ENCODE measurements at places on chromosomes 4 and X. TPM values are rescaled to one million over a fixed set of nuclear protein-coding genes. Genes with fewer than 3 reads are reported as not detected.
A peak's percentile ranks its signal among the peaks of the same experiment; 100 is the strongest.

GRCh38 chrX:152915541-152916241 lies 17.8 kb downstream of the ZNF185 start:
- DNase-seq, result peak; percentile 44
- H3K36me3 ChIP-seq, result no peaks in the 10 kb centered on the region
- no peaks in the 10 kb centered on the region for H3K4me1 ChIP-seq
- no peak overlapping the region for H3K4me3 ChIP-seq

DNA sequence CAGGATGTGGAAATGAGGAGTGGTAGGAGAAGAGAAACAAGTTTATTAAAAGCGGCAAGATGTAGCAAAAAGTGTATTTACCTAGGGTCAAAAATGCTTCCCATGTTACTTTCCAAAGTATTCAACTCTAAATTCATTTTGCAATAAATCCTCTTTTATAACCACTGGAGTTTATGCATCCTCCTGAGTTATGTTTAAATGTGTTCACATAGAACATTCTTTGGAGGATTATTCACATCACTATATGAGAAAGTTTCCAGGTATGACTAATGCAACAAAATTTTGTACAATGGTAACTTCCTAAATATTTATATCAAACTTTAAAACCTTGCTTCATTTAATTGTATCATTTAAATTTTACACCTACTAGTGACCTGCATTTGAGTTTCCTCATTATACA lies 870.6 kb upstream of the SLIT2 start:
- H3K27ac ChIP-seq, result no peak overlapping the region
- no peak overlapping the region for H3K4me3 ChIP-seq

- no peaks in the 10 kb centered on the region for H3K27me3 ChIP-seq
- H3K27ac ChIP-seq, result peak overlapping the region; percentile 25
- no peak overlapping the region for H3K4me3 ChIP-seq
- peaks cover 3% of the 10 kb centered on the region for H3K36me3 ChIP-seq
- no peak for DNase-seq
Observed at GRCh38 chr4:41060352-41061334, 153.7 kb downstream of the APBB2 start.

- no peak overlapping the region for H3K4me3 ChIP-seq
- no peaks in the 10 kb centered on the region for H3K27me3 ChIP-seq
- no peaks in the 10 kb centered on the region for H3K4me1 ChIP-seq
Observed at GRCh38 chr4:155809835-155810234, 51.0 kb downstream of the GUCY1B1 start.

GRCh38 chr4:62344474-62344873 lies 1144.3 kb downstream of the ADGRL3 start:
- peaks cover 3% of the 10 kb centered on the region for H3K36me3 ChIP-seq
- H3K27me3 ChIP-seq, result no peaks in the 10 kb centered on the region
- no peak for DNase-seq
- no peak overlapping the region for H3K4me3 ChIP-seq
- H3K4me1 ChIP-seq, result no peaks in the 10 kb centered on the region

DNA sequence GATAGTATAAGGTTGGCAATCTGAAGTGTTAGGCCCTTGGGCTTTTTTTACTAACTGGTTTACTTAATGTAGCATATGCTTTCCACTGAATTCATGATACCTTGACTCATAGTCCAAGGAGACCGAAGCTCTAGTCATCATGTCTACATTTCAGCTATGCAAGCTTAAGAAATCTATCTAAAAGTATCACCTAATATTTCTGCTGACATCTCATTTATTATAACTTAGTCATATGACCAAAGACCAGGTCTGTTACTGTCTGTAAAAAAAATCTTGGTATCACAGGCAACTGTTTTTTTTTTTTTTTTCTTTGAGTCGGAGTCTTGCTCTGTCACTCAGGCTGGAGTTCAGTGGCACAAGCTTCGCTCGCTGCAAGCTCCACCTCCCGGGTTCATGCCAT lies 814.0 kb upstream of the NDST4 start:
- DNase-seq, result no peak
- H3K27me3 ChIP-seq, result no peaks in the 10 kb centered on the region
- no peak overlapping the region for H3K27ac ChIP-seq
- no peaks in the 10 kb centered on the region for H3K36me3 ChIP-seq

DNA sequence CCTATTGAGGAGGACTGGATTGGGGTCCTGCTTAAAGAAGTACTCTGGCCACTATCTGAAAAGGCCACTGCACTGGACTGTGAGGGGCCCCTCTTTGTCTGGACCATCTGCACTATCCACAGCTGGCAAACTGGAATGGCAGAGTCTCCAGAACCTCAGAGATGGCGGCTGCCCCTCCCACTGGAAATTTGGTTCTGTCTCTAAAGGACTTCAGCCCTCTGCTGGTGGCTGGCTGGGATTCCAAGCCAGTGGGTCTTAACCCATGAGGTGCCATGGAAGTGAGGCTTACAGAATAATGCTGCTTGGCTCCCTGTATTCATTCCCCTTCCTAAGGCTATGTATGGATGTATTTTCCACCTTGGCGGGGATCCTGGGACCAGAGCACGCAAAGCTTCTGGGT lies 41.6 kb upstream of the CYLC1 start:
- no peak for DNase-seq
- no peak overlapping the region for H3K27ac ChIP-seq
- H3K36me3 ChIP-seq, result peaks cover 6% of the 10 kb centered on the region
- H3K4me1 ChIP-seq, result no peaks in the 10 kb centered on the region

- H3K36me3 ChIP-seq, result no peaks in the 10 kb centered on the region
- no peak overlapping the region for H3K27ac ChIP-seq
- no peak for DNase-seq
- no peaks in the 10 kb centered on the region for H3K4me1 ChIP-seq
Observed at GRCh38 chrX:11412715-11413623, 119.8 kb downstream of the AMELX start.

- H3K4me1 ChIP-seq, result no peaks in the 10 kb centered on the region
- peaks cover 5% of the 10 kb centered on the region for H3K36me3 ChIP-seq
- H3K4me3 ChIP-seq, result no peak overlapping the region
- H3K27me3 ChIP-seq, result no peaks in the 10 kb centered on the region
Observed at GRCh38 chr4:88730811-88731210, 33.2 kb upstream of the NAP1L5 start.

DNA sequence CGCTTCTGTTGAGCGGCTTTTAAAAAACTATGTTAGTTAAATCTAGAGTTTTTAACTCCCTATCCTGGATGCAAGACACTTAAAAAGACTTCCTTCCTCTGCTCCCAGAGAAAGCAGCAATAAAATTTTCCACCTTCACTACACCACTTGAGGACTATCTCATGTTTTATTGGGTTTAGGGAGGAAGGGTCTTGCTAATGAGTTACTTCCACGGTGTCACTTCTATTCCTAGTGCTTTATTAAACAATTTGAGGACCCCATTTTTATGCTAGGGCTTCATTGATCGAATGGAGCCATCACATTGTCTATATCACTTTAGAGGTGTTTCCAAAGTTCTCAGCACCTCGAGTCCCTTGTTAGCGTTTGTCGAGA lies 3.7 kb upstream of the STIM2 start:
- peaks cover 33% of the 10 kb centered on the region for H3K4me1 ChIP-seq
- peaks cover 5% of the 10 kb centered on the region for H3K27me3 ChIP-seq
- DNase-seq, result no peak
- peak overlapping the region; percentile 90 for H3K4me3 ChIP-seq
- no peaks in the 10 kb centered on the region for H3K36me3 ChIP-seq
- no peak overlapping the region for H3K27ac ChIP-seq

DNA sequence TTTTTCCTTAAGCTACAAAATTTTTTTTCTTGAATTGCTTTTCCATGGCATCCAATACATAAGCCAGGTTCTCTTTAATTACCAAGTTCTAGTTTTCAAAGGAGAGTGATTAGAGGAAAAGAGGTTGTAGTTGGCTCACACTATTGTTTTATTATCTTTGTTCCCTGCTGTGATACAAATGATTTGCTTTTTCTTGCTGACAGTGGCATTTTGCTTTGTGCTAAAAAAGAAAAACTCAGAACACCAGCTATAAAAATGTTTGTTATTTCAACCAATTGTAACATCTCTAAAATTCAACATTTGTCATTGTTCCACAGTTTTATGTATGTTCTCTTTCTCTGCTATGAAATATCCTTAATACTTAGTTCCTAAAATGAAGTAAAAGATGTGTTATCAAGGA lies 1817.2 kb downstream of the STIM2 start:
- H3K27ac ChIP-seq, result no peak overlapping the region
- H3K36me3 ChIP-seq, result no peaks in the 10 kb centered on the region
- H3K27me3 ChIP-seq, result no peaks in the 10 kb centered on the region
- peaks cover 2% of the 10 kb centered on the region for H3K4me1 ChIP-seq

DNA sequence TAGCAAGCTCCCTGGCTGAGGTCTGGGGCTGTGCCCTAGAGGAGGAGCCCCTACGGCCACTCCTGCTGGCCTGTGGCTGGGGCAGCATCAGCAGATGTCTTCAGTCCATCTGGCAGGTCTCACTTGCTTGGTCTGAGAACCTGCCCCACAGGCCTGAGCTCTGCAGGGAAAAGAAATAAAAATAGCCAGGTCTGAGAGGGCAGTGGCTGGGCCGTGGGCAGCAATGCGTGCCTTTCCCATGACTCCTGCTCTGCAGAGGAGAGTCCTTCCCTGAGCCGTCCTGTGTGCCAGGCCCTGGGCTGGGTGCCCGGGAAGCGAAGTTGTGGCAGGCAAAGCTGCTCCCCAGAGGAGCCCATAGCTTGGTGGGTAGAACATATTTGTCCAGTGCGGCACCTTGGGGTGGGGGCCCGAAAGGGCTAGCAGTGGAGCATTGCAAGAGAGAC lies 11.3 kb upstream of the KIAA0232 start:
- DNase-seq, result no peak
- H3K4me1 ChIP-seq, result peaks cover 13% of the 10 kb centered on the region
- H3K27ac ChIP-seq, result peak overlapping the region; percentile 14
- H3K4me3 ChIP-seq, result no peak overlapping the region
- peaks cover 5% of the 10 kb centered on the region for H3K27me3 ChIP-seq
- H3K36me3 ChIP-seq, result no peaks in the 10 kb centered on the region

GRCh38 chr4:1040344-1041146 lies 29.1 kb downstream of the FGFRL1 start:
- peaks cover 17% of the 10 kb centered on the region for H3K4me1 ChIP-seq
- no peaks in the 10 kb centered on the region for H3K36me3 ChIP-seq
- peak overlapping the region; percentile 92 for H3K27ac ChIP-seq
- no peaks in the 10 kb centered on the region for H3K27me3 ChIP-seq

GRCh38 chr4:31458813-31459212 lies 738.6 kb downstream of the PCDH7 start:
- no peak overlapping the region for H3K4me3 ChIP-seq
- DNase-seq, result no peak
- H3K27me3 ChIP-seq, result no peaks in the 10 kb centered on the region
- H3K36me3 ChIP-seq, result no peaks in the 10 kb centered on the region

DNA sequence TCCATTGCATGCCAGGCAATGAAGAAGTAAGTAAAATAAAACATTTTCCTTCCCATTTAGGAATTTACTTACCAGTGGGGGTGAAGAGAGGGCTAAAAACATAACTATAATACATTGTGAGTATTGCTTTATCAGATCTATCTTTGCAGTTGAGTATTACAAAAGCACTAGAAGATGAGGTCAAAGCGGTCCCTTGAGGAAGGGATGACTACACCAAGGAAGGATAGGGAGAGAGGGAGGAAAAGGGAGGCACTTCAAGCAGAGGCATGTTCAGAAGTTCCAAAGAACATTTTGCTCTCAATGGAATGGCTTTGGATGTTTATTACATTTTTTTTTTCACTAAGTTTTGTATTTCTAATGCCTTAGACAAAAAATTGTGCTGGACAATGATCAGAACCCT lies 127.8 kb downstream of the TET2 start:
- H3K27ac ChIP-seq, result no peak overlapping the region
- no peaks in the 10 kb centered on the region for H3K27me3 ChIP-seq
- DNase-seq, result no peak
- peaks cover 51% of the 10 kb centered on the region for H3K36me3 ChIP-seq
- H3K4me1 ChIP-seq, result no peaks in the 10 kb centered on the region

DNA sequence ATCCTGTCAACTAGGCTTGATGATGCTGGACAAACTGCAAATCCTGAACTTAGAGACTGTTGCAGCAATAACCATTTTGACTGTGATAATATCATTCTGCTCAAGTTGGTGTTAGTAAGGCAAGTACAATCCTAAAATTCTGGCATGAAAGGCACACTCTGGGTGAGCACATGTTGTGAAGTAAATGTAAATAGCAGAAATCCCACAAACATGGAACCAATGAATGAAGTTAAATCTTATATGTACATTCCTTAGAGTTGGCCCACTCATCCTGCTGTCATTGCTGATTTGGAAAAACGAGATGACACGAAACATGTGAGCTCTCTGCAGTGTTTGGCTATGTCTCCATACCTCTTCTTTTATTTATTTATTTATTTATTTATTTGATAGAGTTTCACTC lies 21.0 kb downstream of the RBM47 start:
- H3K4me1 ChIP-seq, result no peaks in the 10 kb centered on the region
- no peaks in the 10 kb centered on the region for H3K36me3 ChIP-seq

DNA sequence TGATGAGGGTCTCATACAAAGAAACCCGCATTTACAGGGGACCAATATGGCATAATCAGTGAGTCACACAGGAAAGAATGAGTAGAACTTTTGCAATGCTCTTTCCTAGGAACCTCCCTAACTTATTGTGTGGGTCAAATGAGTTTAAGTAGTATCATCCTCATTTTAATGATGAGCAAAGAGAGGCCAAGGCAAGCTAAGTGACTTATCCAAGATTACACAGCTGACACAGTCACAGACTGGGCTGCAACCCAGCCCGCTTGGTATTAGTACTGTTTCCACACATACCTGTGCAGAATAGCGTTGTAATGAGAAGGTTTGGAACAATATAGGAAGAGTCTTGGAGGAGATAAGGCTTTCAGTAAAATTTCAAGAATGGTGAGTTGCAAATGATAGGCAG lies 91.0 kb upstream of the PPP1R2C start:
- no peak for DNase-seq
- peaks cover 5% of the 10 kb centered on the region for H3K4me1 ChIP-seq
- H3K4me3 ChIP-seq, result no peak overlapping the region
- no peaks in the 10 kb centered on the region for H3K36me3 ChIP-seq
- H3K27ac ChIP-seq, result no peak overlapping the region
- no peaks in the 10 kb centered on the region for H3K27me3 ChIP-seq

DNA sequence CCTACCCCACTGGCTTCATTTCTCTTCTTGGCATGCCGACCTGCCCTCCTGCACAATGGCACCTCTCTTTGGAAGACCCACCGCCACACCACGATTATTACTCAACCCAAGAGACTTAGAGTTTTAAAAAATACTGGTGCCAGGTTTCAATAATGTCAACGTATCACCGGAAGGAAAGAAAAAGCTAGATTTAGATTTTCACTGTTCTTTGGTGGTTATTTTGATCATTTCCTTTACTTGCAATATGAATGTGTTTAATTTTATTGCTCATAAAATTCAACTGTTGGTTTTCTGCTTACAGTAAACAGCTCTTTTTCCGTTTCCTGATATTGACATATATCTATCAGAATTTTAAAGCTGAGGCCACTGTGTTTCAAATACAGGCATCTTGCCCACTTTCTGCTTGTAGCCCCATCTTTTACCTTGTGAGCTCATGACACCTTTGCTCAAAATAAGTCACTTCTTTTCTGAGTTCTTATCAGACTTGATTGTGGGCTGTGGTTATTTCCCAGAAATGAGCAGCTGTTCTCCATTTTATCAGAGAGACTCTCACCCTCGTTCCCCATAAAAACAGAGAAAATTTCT lies 439.1 kb downstream of the INPP4B start:
- H3K36me3 ChIP-seq, result no peaks in the 10 kb centered on the region
- peaks cover 38% of the 10 kb centered on the region for H3K4me1 ChIP-seq
- H3K27ac ChIP-seq, result no peak overlapping the region
- no peak overlapping the region for H3K4me3 ChIP-seq
- H3K27me3 ChIP-seq, result no peaks in the 10 kb centered on the region
- DNase-seq, result no peak

GIMD1 gene
- not detected for total RNA-seq

CXCL13 gene
- not detected for total RNA-seq

IL21 gene
- total RNA-seq, result not detected

POU3F4 gene
- total RNA-seq, result 13.0 TPM

BGN gene
- 85.2 TPM for total RNA-seq

LUZP4 gene
- total RNA-seq, result not detected

RS1 gene
- total RNA-seq, result not detected

CFI gene
- total RNA-seq, result not detected

PDE5A gene
- total RNA-seq, result 13.9 TPM

TCEAL7 gene
- total RNA-seq, result 18.9 TPM

Data from neural crest cell (in vitro differentiated cells).